ENCODE measurements at places on chromosomes 6 and 20.

DNA sequence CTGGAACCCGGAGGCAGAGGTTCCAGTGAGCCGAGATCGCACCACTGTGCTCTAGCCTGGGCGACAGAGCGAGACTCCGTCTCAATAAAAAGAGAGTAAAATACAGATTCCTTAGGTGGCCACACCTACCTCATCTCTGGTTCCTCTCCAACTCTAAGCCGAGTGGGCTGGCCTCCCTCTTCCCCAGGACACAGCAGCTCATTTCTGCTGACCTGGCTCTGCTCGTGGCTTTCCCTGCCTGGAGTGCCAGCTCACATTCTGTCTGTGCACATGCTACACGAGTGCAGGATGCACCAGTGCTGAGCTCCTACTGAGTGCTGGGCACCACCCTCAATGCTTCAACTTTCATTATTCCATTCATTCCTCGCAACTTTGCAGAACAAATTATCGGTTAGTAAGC lies 28.8 kb downstream of the EFCAB8 start:
- no peak for DNase-seq

DNA sequence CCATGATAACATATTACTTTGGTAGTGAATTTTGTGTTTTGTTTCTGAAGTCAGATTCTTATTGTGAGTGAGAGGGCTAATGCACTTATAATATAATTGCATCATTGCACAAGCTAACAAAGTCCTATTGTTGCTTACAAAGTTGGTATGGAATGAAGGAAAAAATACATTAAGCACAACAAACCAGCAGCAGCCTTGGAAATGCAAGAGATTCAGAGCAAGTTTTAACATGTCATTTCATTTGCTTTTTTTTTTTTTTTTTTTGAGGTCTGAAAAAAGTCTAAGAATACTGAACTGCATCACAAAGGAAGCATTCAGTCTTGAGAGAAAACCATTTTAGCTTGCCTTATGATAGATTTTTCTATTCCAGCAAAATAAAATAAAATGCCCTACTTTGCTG lies 57.6 kb downstream of the PLCB4 start:
- DNase-seq, result no peak

- no peak for DNase-seq
These were observed 21.7 kb downstream of the CPNE1 start for GRCh38 chr20:35643045-35643444.

DNA sequence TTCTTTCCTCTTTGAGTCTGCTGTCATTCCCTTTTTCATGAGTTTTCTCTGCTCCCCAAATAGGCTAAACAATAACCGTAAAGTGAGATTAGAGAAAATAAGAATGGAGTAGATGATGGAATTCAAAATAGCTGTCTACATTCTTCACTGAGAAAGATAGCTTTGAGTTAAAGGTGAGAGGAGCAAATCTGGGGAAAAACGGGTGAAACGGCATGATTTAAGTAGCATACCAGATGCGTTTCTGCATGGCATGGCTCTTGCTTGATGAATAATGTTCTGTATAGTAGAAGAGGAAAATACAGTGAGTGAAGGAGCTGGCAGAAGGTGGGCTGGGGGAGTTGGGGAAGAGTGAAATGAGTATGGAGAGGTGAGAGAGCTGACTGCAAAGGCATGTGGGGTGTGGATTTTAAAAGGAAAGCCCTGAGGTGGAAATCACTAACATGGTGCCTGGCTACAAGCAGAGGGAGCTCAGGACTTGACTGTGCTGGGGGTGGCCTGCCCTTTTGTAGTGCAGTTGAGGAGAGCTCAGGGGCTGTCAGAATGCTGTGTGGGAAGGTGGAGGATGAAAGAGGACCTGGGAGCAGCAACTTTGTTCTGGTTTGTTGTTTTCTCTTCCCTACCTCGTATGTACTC lies 8.8 kb downstream of the BICRAL start:
- no peak for DNase-seq

- DNase-seq, result no peak
These were observed 57.1 kb upstream of the MAP7 start for GRCh38 chr6:136607204-136607931.

DNA sequence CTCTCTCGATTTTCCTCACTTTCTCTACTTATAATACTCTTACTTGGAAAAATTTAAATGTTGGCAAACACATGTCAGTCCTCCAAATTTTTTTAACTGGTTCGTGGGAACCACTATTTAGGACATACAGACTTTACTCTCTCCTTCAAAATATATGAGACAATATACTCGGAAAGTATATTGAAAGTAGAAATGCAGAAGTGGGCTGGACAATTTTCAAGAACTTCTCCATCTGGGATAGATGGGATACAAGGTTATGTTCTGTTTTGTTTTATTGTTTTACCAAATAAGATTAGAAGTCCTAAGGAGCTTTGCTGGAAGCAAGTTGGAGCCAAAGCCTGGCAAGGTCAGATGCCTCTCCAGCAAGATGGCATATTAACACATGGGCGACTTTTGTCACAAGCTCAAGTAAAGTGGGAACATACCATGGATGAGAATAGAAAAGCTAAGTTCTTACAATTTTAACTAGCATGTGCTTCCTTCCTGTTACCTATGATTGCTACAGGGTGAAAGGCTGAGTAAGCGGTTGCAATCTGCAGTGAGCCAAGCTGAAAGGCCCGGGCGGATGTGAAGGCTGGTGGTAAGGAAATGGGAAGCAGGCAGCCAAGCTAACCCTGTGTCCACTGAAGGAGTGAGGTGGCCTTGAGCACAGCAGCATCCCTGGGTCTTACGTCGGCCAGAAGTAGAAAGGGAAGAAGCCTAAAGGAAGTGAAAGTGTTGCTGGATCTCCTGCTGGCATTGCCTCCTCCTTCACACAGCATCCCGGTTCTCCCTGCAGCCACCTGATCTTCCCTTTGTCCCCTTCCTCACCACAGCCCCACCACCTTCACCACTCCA lies 7.1 kb downstream of the MAP3K5 start:
- DNase-seq, result no peak

DNA sequence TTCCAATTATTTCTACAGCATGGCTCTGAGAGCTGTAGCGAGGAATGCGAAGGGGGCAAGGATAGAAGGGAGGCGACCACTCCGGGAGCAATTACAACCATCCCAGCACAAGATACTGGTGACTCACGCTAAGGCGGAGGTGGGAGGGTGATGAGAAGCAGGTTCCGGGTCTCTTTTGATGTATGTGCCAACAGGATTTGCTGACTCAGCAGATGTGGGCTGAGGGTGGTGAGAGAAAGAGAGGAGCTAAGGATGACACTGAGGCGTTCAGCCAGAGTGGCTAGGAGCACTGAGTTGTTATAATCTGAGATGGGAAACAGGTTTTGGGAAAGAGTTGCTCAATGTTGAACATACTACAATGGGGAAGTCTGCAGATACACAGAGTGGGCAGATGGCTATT lies 9.3 kb upstream of the TXNDC5 start:
- DNase-seq, result peak; percentile 62

GRCh38 chr6:124825564-124825963 lies 136.7 kb upstream of the RNF217 start:
- DNase-seq, result no peak

GRCh38 chr6:3506200-3506599 lies 49.4 kb upstream of the SLC22A23 start:
- DNase-seq, result no peak

DNA sequence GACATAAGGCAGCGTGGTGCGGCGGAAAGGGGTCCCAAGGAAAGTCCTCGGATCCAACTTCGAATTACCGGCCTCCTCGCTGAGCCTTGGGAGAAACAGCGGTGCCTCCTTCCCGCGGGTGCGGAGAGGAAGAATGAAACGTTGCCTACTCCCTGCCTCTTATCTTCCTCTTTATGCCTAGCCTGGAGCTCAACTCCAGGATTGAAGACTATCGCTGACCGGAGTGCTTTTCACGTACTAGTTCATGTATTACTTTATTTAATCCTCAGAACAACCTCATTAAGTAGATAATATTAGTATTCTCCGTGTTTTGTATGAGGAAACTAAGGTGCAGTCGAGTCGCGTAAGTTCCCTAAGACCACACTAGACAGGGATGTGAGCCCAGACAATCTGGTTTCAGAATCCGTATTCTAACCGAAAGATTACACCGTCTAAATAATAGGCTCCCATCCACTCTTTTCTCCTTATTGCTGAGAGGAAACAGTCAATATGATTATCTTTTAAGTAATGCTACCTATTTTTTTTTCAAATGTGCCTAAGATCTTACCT lies 793 bp upstream of the PDSS2 start:
- no peak for DNase-seq

GRCh38 chr6:16909658-16910360 lies 148.5 kb upstream of the ATXN1 start:
- peak; percentile 63 for DNase-seq

DNA sequence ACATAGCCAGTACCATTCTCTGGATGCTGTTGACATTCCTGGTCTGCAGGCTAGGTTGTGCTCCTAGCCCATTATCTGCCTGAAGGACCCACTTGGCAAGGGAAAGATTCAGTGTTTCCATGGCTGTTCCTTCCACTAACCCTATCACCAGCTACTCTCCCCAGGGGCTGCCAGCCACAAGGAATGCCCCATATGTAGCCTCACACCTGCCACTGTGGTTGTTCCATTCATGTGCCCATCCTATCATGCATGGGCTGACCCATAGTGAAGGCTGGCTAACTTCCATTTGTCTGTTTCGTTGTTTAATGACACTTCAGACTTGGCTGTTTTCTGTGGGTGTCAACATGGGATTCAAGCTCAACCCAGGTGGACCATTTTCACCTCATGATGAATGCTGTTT lies 25.6 kb upstream of the HLA-A start:
- no peak for DNase-seq

- DNase-seq, result no peak
These were observed 156.7 kb upstream of the LRFN2 start for GRCh38 chr6:40743690-40744446.

- DNase-seq, result no peak
These were observed 89.8 kb downstream of the ATRN start for GRCh38 chr20:3560578-3560977.

GRCh38 chr6:15508931-15509330 lies 153.9 kb downstream of the DTNBP1 start:
- DNase-seq, result no peak

GRCh38 chr6:78709021-78709420 lies 158.3 kb upstream of the IRAK1BP1 start:
- DNase-seq, result no peak

DNA sequence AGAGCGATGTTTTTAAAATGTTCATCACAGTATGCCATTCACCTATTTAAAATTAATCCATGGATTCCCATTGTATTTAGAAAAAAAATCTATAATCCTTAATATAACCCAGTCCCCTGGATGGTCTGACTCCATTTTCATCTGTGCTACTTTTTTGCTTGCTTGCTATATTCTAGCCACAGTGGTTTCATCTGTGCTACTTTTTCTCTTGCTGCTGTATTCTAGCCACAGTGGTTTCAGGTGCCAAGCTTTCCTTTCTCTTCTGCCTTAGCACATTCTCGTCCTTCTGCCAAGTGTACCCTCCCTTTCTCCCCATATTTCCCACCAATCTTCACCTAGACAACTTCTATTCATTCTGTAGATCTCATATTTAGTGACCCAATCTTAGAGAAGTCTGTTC lies 33.3 kb upstream of the SOX4 start:
- no peak for DNase-seq

GRCh38 chr6:1904898-1905297 lies 295.2 kb downstream of the FOXC1 start:
- DNase-seq, result no peak

DNA sequence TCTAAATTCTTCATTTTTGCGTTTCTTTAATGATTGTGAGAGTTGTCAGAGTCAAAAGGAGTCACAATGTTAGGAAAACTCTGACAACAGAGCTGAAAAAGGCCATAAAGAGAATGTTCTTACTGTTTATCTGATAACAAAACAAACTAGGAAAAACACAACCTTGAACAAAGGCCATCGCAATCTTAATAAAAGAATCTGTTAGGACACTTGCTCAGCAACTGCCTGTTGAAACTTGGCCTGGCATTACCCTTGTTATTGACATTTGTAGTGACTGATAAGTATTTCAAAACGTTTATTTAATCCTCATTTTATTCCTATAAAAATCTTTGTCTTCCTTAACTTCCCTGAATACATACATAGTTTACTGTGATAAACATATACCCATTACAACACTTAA lies 15.7 kb downstream of the GSTA1 start:
- no peak for DNase-seq

DNA sequence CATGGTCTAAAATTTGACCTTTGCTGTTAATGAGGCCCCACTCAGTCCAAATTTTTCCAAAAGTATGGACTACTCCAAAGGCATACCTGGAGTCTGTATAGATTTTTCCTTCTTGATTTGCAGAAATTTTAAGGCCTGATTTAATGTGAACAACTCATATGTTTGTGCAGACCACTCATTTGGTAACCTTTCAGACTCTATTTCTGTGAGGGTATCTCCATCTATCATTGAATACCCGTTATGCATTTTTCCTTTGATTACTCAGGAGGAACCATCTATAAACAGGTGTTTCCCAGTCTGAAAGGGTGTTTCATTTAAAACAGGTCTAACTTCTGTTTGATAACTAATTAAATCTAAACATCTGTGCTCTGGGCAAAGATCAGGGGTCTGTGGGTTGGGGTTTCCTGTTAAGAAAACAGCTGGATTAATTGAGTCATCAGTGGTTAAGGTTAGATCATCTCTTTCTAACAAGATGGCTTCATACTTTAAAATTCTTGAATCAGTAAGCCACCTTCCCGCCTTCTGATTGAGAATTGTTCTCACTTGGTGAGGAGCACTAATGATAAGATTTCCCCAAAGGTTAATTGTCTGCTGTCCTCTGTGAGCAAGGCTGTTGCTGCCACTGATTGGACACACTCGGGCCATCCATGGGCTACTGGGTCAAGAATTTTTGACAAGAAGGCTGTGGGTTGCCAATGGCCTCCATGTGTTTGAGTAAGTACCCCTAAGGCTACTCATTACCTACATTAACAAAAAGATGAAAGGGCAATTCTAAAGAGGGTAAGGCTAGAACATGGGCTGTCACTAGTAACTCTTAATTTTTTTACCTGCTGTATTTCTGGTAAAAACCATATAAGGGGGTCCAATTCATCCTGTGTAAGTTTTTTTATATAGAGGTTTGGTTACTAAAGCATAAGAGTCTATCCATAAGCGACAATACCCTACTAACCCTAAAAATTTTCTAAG lies 24.1 kb downstream of the HLA-B start:
- no peak for DNase-seq

DNA sequence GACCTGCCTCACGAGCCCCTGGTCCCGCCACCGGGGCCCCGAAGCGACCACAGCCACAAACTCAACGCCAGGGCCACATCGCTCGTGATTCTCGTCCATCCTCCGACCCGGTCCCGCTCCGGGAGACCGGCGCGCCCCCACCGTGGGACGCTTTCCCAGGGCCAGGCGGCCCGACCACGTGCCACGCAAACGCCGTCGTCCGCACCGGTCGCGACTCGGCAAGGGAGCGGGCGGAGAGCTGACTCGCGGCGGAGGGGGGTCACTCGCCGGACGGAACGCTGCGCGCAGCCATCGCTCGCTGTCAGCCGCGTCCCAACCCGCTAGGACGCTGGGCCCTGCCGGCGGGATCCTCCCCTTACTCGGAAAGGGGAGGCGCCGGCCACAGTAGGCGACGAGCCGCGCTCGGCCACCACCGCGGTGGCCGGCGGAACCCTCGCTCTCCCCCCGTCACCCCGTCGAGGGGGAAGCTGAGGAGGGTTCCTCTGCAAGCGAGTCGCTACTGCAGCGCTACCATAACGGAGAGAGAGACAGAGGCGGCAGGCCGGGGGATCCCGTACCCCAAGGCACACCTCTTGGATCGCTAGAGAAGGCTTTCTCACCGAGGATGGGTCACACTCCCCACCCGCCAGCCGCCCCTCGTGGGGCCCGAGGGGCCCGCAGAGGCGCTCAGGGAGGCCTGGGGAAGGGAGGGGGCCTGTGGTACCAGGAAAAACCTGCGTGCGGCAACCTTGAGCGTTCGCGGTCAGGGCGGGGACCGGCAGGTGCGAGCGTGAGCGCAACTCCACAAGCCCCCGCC lies 511.8 kb upstream of the ZNF337 start:
- DNase-seq, result no peak

Measured in fibroblast of skin of left quadriceps (primary cell).